ENCODE measurements at places on chromosomes 2 and 18.

GRCh38 chr2:85398426-85399182 lies 11.6 kb downstream of the CAPG start:
- DNase-seq: no peak

DNA sequence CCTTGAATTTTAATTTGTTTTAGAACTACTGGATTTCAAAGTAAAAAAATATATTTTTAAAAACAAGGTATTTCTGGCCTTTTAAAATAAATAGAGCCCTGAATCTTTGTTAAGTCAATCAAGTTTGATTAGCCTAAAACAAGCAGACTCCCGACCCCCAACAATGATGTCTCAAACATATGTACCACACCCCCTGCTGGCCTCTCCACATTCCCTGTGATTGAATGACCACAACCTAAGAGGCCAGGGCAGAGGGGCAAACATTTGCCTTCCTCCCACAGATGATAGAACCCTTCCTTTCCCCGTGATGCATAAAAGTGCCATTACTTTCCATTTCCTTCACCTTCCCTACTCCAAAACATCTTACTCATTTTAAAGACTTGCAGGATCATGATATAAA lies 130.9 kb downstream of the STK39 start:
- no peak for DNase-seq

DNA sequence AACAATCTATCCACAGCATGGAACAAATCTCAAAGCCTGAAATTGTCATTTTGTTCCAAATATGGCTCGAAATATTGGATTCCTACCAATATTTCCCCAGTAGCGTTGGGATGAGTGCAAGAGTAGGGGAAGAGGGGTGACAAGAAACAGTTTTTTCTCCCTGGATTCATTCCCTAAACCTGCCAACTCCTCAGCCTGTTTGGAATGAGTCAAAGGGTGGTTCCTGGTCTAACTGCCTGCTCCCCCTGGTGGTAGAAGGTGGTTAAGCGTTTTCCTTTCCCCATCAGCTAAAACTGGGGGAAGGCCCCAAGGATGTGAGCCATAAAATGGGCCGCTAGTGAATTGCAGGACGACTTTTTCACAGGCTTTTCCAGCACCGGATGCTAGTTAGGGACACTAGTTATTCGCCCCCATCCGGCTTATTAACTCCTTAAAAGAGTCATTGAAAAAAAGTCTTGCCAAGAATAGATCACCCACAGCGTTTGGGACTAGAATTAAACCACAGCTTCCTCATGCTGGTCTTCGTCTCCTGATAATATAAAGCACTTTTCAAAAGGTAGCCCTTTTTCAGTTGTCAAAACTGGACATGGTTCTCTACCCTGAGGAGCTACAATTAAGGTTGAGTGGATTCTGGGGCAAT lies 72.5 kb downstream of the DHRS9 start:
- peak; percentile 31 for DNase-seq

- DNase-seq: no peak
Observed at GRCh38 chr2:232927032-232927792, 57.1 kb downstream of the SNORC start.

GRCh38 chr2:167972020-167972419 lies 275.4 kb downstream of the STK39 start:
- DNase-seq: no peak

GRCh38 chr2:241017228-241017940 lies 19.0 kb downstream of the SNED1 start:
- no peak for DNase-seq

GRCh38 chr2:35526741-35527140 lies 828.8 kb upstream of the CRIM1 start:
- no peak for DNase-seq

- no peak for DNase-seq
Observed at GRCh38 chr2:124241-124880, 78.1 kb upstream of the FAM110C start.

- DNase-seq: peak; percentile 76
Observed at GRCh38 chr2:46320141-46320567, 22.9 kb downstream of the EPAS1 start.

GRCh38 chr2:188596054-188596453 lies 304.4 kb downstream of the GULP1 start:
- no peak for DNase-seq

DNA sequence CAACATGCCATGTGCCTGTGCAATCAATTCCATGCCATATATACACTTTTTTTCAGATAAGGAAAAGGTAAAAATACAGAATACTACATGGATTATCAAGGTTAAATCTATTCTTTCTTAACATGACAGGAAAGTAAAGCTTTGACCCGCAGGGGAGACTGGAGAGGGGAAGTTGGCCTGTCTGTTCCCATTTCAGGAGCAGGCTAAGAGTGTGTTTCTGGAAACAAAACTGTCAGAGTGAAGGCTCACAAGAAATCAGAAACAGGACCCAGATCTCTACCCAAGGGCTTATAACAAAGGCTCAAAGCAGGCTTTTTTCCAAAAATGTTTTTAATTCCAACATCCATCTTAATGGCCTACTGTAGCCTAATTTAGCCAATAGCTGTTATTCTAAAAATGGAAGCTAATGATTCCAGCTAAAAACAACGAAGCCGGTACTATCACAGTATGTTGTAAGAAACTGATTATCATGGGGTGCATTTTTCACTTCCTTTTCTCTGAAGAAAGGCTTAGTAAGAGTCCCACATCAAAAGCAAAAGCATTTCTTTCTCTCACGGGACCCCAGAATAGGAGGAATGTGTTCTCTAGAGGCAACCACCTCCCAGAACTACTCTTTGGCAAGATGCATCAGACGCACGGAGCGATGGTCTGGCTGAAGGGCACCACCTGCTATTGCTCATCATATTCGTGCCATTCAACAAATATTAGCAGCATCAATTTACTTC lies 41.4 kb downstream of the FECH start:
- peak; percentile 29 for DNase-seq

GRCh38 chr18:52829876-52830405 lies 489.9 kb downstream of the DCC start:
- no peak for DNase-seq
